ENCODE measurements at places on chromosomes 5 and 9.

GRCh38 chr5:147375151-147375550 is 134.7 kb downstream of the DPYSL3 start:
- no peak for DNase-seq

DNA sequence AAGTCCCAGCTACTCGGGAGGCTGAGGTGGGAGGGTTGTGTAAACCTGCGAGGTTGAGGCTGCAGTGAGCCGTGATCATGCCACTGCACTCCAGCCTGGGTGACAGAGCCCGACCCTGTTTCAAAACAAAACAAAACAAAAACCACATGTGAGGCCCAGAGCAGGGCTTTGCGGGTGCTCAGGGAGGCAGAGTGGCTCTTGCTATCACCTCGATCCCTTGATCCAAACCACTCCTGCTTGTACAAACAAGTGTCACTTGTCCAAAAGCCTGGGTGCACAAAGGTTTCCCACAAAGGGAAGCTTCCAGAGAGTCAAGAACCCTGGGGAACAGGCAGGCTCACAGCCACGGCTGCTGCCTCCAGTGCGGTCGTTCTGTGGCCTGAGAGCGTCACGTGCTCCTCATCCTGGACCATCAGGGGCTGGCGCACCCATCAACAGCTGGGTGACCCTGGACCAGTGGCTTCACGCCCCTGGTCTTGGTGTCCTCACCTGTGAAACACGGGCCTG is 162.7 kb downstream of the C9orf50 start:
- peak; percentile 60 for DNase-seq

DNA sequence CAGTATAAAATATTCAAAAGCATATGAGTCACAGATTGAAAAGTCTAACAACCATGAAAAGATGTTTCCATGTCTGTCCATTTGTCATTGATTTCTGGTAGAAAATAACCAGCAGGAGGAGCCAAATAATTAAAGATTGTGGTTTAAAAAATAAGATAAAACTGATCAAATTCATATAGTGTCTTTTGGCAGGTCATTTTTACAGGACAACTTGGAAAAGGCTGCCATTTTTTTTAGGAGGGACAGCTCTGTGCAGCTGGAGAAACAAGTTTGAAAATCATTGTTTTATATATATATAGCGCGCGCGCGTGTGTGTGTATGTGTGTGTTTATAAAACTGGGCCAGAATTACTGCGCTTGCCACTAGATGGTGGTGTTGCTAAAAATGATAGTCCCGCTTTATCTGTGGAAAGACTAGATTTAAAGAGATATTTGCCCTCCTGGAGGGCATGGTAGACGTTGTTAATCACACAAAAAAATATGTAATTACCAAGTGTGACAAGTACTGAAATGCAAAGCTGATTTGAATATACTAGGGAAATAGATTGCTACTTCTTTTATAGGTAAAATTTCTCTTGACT is 1.3 kb upstream of the TRMO start:
- DNase-seq: peak; percentile 70

DNA sequence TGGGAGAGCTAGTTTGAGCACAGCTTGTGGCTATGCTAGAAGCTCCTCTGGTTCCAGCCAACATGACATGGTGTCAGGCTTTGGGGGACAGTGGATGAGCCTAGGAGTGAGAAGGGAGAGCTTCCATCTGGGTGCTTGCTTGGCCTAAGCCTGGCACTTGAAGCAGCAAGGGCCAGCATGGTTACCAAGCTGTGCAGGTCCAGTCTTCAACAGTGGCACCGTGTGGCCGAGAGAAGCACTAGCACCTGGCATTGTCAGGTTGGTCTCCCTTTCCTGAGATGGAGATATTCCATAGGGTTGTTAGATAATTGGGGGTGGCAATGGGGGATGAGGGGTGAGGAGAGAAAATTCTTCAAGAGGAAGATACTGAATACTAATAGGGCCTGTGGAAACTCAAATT is 261.9 kb downstream of the PBX3 start:
- DNase-seq: no peak

- no peak for DNase-seq
Measured at GRCh38 chr9:105299190-105299854, 54.9 kb downstream of the SLC44A1 start.

GRCh38 chr5:40571729-40572128 is 108.0 kb upstream of the PTGER4 start:
- no peak for DNase-seq

GRCh38 chr9:104993291-104993963 is 65.5 kb upstream of the ABCA1 start:
- DNase-seq: no peak

GRCh38 chr9:94996641-94997040 is 270.1 kb downstream of the AOPEP start:
- DNase-seq: no peak

DNA sequence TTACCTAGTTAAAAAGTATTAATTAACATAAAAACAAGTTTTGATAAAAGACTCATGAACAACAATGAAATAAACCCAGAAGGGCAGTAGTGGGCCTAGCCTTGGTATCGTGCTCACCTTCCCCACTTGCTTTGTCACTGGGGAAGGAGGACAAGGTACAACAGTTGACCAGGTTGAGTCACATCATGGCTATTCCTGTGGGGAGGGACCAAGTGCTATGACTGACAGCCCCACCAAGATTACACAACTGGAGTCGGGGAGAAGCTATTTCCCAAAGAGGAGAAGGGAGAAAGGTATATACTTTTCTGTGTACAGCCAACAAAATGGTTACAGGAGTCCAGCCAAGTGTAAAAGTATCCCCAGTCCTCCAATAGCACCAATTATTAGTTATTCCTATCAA is 251.3 kb upstream of the RFX3 start:
- DNase-seq: no peak

- DNase-seq: no peak
Measured at GRCh38 chr5:156043351-156043750, 283.6 kb upstream of the SGCD start.

DNA sequence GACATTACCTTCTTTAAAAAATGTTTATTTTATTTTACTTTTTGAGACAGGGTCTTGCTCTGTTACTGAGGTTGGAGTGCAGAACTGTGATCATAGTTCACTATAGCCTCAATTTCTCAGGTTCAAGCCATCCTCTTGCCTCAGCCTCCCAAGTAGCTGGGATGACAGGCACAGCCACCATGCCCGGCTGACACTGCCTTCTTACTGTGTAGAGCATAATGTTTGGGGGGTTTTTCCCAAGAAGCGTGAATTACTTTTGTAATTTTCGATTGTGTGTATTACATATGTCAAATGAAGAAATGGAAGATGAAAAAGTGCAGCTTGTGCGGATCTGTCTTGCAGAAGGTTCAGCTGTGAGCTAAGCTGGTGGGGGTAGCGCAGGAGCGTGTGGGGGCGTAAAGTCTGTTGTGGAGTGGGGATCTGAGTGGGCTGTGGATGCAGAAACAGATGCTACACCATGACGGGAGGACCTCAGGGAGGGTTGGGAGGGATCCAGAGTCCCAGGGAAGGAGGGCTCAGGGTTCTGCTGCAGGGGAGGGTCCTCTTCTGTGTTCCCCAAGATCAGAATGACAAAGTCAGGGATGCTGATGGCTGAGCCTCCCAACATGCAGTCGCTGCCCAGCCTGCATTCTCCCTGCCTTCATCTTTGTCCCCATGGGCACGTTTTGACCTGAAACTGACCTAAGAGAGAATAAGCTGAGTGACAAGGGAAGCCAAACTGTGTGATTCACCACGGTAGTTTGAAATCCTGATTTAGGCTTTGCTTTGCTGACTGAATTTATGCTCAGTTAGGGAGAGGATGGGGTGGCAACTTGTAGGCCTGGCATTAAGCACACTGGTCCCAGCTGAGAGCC is 6.8 kb upstream of the ANKRD33B start:
- DNase-seq: no peak

DNA sequence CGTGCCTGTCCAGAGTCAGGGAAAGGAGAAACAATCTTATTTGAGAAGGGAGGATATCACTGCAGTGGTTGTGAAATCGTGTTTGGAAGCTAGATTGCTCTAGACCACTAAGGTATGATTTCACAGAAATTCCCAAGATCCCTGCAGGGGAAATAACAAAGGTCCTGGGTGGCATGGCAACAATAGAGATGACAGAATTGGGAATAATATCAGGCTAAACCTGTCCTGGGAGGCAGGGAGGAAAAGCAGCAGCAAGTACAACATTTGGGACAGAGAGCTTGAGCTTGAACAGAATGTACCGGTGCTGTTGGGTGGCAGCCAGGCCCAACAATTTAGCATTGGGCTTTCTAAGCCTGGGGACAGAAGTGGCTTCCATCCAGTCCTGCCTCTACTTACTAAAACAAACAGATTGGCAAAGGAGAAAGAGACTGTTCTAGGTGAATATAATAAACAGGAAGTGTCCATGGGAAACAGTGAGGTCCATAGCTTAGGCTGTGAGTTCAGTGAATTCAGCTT is 17.0 kb upstream of the ARHGAP26 start:
- DNase-seq: no peak

DNA sequence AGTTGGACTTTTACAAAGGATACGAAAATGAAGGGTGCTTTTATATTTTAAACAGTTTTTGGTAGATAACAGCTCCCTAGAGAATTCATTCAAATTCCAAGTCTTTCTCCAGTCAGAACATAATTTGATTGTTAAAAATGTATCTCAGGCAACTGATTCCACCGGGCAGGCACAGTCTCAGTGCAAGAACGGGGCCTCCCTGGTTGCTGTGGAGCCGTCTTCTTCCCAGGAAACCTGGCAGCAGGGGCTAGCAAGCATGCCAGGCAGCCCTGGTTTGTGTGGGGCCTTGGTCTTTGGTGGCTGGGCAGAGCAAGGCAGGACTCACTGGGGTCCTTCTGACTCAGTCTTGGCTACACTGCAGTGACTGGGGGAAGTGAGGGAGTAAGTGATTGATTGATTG is 143.5 kb downstream of the NXNL2 start:
- DNase-seq: no peak

- peak; percentile 46 for DNase-seq
Measured at GRCh38 chr5:141637123-141637766, 448 bp downstream of the RELL2 start.

- no peak for DNase-seq
Measured at GRCh38 chr9:5269249-5269715, 35.2 kb downstream of the RLN2 start.

DNA sequence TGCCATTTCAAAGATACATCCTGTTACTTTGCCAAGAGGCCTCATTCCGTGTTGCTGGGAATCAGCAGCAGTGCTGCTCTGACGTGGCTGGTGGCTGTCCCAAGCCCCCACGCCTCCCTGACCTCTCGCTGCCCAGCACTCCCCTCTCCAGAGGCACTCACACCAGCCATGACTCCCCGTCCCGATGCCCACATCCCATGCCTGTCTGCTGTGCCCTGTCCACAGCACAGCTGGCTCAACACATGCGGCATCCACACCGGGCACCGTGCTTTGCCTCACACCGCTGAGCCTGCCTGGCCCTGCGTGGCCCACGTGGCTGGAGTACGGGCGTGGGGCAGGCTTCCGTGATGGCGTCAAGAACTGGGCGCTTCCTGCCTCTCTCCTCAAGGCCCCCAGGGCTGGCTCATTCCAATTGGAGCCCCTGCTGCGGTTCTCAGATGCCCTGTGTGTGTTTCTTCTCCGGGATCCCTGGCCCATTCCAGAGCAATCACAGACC is 7.8 kb upstream of the LCN1 start:
- DNase-seq: no peak

- DNase-seq: no peak
Measured at GRCh38 chr5:151253605-151253950, 593 bp downstream of the GM2A start.

DNA sequence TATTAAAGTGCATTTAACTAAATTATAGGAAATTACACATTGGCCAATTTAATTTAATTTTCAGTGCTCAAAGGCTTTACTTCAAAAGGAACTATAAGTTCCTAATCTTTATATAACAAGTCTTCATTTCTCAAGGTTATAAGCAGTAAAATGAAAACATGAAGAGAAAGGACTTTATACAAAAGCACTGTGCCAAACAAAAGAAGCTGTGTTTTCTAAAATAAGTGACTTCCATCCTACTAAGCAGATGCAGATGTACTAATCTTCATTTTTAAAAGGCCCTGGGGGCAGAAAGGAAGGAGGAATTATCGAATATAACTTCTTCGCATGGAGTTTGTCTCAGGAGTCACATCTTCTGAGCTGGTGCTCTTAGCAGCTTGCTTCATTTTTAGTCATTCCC is 81.4 kb downstream of the SHC3 start:
- no peak for DNase-seq
